Thyroid gland (tissue), 4 donors: ENCODE measurements at places on chromosomes 13 and 19.

DNA sequence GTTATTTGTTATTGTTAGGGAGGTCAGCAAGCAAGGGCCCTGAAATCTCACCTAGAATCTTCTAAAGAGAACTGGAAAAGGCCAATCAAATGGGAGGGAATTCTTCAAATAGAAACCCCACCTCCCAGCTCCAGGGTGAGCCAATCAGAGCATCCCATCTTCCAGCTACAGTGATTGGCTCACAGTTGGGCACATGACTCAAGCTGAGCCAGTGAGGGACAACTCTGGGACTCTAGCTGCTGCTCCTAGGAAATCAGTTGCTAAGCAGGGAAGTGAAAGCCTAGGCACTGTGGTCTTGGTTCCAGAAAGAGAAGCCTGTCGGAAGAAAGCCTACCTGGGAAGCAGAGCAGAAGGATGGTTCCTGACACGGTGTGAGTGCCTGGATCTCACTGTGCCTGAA, 13.4 kb downstream of the TM6SF2 start:
- no peak for DNase-seq

DNA sequence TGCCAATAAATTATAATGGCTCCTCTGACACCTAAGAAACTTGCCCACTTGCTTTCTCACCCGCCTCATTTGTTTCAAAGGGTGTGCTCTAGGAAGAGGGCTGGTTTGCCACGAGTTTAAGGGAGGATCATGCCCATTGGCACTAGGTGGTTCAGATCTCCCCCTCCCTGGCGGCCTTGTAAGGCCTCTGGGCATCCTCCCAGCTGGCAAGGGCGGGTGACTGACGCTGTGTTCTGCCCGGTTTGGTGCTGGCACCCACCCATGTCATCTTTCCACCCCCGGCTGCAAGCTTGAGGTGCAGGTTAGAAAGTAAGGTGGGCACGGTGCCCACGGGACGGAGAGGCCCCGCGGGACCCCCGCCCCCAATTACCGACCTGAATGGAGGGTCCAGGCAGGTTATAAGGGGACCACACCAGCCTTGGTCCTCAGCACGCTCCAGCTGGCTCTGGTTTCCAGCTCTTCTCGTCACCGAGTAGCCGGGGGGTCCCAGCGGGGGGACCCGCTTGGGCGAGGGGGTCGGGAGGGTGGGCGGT, 90.4 kb downstream of the PTPRS start:
- peak; percentile 96 for DNase-seq

DNA sequence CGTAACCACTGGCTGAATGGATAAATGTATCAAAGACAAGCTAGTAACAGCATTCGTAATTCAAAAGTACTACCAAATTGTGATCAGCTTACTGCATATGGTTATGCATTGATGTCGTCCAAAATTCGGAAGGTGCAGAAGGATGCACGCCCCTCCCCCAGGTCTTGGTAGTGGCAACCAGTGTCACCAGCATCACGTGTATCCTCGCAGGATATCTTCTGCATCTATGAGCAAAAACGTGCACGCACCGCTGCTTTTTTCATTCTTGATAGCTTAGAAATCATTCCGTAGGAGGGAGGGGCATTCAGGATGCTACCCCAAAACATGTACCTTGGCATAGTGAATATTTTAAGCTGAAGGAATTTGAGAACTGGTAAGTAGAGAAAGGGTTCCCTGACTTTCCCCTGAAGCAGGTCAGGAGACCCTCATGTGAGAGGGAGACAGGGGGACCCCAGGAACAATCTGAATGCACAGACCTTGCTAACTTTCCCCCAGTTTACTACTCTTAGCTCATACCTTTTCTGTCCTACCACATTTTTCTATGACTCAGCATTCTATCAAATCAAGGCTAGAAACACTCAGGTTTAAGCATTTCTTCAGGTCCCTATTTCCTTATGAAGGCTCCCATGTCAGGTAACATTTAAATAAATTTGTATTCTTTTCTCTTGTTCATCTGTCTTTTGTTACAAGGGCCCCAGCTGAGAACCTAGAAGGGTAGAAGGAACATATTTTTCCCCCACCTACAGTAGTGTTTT, 61.2 kb upstream of the TM9SF2 start:
- DNase-seq, result no peak

GRCh38 chr19:38036707-38037611, 130.0 kb downstream of the SIPA1L3 start:
- peak; percentile 75 for DNase-seq
